Colonic mucosa (tissue), 4 donors: ENCODE measurements at places on chromosomes 3 and 15. TPM values are rescaled to one million over a fixed set of nuclear protein-coding genes. Genes with fewer than 3 reads are reported as not detected.
A peak's percentile ranks its signal among the peaks of the same experiment; 100 is the strongest.

- H3K27me3 ChIP-seq = no peaks in the 10 kb centered on the region
- no peaks in the 10 kb centered on the region for H3K36me3 ChIP-seq
- no peak for DNase-seq
Measured at GRCh38 chr15:25887870-25888269, 24.7 kb upstream of the ATP10A start.

DNA sequence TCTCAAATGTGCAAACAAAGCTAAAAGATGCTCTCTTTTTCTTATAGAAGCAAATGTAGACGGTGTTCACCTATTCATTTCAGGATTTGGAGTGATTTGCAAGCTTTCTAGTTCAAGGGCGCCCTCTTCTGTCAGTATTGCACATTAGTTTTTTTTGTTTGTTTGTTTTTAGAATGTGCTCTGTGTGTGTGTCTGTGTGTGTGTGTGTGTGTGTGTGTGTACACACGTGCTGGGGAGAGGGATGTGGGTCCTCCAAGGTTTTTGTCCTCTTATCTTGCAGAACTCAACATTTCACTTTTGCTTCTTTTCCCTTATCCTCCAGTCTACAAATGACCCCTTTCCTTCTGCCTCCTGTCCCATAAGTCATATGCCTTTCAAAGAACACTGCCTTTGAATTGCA lies 23.5 kb downstream of the DNAH1 start:
- H3K36me3 ChIP-seq = no peaks in the 10 kb centered on the region
- no peaks in the 10 kb centered on the region for H3K27me3 ChIP-seq
- DNase-seq = peak; percentile 56
- no peak overlapping the region for H3K27ac ChIP-seq

- peak; percentile 35 for DNase-seq
- H3K27me3 ChIP-seq = no peaks in the 10 kb centered on the region
- no peaks in the 10 kb centered on the region for H3K36me3 ChIP-seq
- H3K27ac ChIP-seq = no peak overlapping the region
Measured at GRCh38 chr3:121431726-121432517, 113.9 kb downstream of the POLQ start.

DNA sequence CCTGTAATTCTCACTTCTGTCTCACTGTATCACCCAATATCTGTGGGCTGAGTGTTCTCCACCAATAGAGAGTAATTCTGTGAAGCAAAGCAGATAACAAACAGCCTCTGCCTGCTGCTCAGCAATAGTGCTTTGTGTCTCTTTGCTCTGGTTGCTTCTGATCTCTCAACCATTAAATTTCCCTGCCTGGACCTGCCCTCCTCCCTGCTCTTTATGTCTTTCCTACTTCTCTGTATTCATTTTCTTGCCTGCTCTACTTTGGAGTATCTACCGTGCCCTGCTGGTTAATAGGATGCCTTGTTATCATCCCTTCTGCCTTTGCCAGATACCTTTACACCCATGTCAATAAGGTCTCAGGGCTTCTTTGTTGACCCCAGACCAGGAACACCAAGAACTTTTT lies 102.9 kb upstream of the CGNL1 start:
- H3K4me3 ChIP-seq = no peak overlapping the region
- DNase-seq = no peak
- H3K4me1 ChIP-seq = no peaks in the 10 kb centered on the region
- H3K27me3 ChIP-seq = no peaks in the 10 kb centered on the region
- no peaks in the 10 kb centered on the region for H3K36me3 ChIP-seq

GRCh38 chr3:141763088-141763750 lies at the start of gene GRK7:
TSS of gene GRK7 (plus strand) at chr3:141763408. CDS start at chr3:141778285, 14,877 bp downstream.
- H3K36me3 ChIP-seq = no peaks in the 10 kb centered on the region
- no peaks in the 10 kb centered on the region for H3K27me3 ChIP-seq
- DNase-seq = no peak
- no peak within 1 kb of the TSS for H3K27ac ChIP-seq
- no peaks in the 10 kb centered on the region for H3K4me1 ChIP-seq

DNA sequence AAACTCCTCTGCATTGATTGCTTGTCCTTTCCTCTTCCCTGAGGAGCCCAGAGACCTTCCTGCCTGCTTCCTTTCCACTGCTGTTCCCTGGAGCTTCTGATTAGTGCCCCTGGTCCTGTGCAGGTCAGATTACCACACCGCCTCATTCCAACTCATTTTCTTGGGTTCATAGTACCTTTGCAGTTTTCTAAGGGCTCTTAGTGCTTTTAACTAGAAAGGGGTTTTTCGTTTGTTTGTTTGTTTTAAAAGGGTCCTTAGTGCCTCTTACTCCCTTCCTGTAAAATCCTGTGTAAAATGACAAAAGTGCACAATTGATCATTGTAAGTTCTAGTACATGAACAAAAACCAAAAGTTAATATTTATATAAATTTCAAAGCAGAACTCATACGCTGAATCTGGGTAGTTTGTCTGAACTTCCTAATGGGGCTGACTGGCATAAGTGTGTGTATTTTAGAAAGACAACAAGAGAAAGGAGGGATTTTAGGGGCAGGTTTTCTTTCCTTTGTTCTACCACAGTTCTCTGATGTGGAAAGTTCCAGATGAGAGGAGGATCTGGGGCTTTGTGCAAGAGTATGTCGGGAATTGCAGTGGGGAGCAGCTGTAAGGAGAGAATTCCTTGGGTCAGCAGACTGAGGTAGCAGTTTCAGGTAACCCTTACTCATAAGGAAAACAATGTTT lies 30.6 kb downstream of the SNRK start:
- H3K36me3 ChIP-seq = no peaks in the 10 kb centered on the region
- H3K4me1 ChIP-seq = no peaks in the 10 kb centered on the region
- H3K27me3 ChIP-seq = no peaks in the 10 kb centered on the region
- no peak overlapping the region for H3K27ac ChIP-seq

DNA sequence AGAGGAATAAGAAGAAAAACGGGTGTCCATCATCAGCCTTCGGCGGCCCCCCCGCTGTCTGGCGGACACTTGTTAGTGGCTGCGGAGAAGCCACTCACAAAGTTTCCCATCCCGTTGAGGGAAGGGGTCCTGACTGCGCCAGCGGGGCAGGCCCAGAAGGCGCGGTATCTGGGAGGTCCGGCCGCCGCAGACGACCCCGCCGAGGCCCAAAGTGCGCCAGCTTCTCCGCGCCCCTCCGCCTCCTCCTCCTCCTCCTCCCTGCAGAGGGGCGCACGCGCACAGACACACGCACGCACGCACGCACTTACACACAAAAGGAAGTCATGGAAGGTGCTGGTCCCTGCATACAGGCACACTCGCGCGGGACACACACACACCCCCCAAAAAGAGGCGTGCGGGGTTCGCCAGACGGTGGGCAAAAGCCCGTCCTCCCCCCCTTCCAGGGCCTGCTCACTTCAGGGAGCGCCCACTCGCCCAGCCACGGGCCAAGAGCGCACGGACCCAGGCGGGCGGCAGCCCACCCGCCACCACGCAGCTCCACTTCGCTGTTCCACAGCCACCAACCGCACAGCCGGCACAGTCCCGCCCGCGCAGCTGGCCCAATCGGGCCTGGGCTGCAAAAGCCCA lies 18.0 kb downstream of the ZNF148 start:
- no peaks in the 10 kb centered on the region for H3K36me3 ChIP-seq
- DNase-seq = peak; percentile 38
- H3K27ac ChIP-seq = no peak overlapping the region
- no peaks in the 10 kb centered on the region for H3K4me1 ChIP-seq
- no peaks in the 10 kb centered on the region for H3K27me3 ChIP-seq

- no peaks in the 10 kb centered on the region for H3K36me3 ChIP-seq
- peaks cover 7% of the 10 kb centered on the region for H3K4me1 ChIP-seq
- no peak overlapping the region for H3K27ac ChIP-seq
- peak; percentile 29 for DNase-seq
- H3K27me3 ChIP-seq = peaks cover 53% of the 10 kb centered on the region
- peak overlapping the region; percentile 61 for H3K4me3 ChIP-seq
Measured at GRCh38 chr15:55741833-55742497, 987 bp downstream of the PRTG start.

The KBTBD8 gene
- total RNA-seq = 5.0 TPM
